ENCODE measurements at places on chromosomes 16 and 17.

DNA sequence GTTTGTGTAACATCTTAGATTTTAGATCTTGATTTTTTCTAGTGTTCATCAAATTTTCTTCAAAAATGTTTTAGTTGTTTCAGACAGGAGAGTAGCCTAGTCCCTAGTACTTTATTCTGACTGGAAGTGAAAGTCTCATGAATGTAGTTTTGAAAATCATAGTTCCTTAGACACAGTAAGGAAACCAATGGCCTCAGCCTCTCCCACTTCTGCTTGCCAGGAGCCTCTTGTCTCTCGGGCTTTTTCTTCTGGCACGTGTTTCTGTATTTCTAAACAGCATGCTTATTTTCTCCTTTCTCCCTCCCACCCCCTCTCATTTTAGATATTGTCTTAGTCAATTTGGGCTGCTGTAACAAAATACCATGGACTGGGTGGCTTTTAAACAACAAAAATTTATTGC is 9.8 kb downstream of the SLFN5 start:
- peak; percentile 24 for ATAC-seq

- ATAC-seq = peak; percentile 76
These were observed 21.9 kb downstream of the C1QTNF1 start for GRCh38 chr17:79045842-79046196.

DNA sequence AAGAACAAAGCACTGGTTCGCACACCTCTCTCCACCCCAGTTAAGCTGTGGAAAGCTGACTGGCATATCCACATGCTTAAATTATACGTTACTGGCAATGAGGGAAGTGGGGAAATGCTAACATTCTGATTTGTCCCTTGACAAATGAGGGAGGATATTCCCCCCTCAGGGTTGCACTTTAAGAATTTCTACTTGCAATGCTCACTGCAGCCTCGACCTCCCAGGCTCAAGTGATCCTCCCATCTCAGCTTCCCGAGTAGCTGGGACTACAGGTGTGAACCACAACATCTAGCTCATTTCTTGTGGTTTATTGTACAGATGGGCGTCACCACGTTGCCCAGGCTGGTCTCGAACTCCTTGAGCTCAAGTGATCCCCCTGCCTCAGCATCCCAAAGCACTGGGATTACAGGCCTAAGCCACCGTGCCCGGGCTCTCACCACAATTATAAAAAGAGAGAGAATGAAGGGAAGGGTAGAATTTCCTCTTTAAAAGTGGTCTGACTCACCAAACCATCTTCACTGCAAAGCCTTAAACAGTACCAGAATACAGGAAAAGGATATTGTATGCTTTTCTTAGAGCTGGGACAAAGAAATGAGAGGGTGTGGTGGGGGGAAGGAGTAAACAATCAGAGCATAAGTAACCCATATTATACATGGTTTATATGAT is 38.9 kb downstream of the KANSL1 start:
- no peak for ATAC-seq

DNA sequence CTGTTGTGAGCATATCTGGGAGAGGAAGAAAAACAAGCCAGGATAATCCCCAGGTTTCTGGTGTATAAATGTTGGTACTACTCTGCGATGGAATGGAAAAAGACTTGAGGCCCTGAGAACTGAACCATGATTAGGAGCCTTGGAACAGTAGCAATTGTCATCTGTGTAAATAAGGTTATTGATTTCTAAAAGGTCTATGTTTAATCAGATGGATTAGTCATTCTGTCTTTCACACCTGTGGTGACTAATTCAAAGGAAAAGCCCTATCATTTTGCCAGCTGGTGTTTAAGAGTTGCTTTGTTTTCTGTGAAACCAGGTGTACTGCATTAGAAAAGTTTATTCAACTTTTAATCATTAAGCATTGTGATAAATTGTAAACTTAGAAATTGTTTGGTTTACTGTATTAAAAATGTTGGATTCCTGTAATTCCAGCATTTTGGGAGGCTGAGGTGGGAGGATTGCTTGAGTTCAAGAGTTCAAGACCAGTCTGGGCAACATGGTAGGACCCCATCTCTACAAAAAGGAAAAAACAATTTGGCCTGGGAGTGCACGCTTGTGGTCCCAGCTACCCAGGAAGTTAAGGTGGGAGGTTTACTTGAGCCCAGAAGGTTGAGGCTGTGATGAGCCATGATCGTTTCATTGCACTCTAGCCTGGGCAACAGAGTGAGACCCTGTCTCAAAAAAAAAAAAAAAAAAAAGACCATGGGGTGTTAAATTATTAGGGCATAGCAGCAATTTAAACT is 29.0 kb upstream of the KPNB1 start:
- ATAC-seq = peak; percentile 90

GRCh38 chr17:29032857-29033197 is 10.1 kb upstream of the PIPOX start:
- ATAC-seq = no peak

- peak; percentile 33 for ATAC-seq
These were observed 632 bp downstream of the CYBC1 start for GRCh38 chr17:82449883-82450356.

GRCh38 chr16:69286941-69287713 is 24.0 kb upstream of the VPS4A start:
- ATAC-seq = no peak

- no peak for ATAC-seq
These were observed 169.0 kb upstream of the ZFHX3 start for GRCh38 chr16:73216932-73217331.

DNA sequence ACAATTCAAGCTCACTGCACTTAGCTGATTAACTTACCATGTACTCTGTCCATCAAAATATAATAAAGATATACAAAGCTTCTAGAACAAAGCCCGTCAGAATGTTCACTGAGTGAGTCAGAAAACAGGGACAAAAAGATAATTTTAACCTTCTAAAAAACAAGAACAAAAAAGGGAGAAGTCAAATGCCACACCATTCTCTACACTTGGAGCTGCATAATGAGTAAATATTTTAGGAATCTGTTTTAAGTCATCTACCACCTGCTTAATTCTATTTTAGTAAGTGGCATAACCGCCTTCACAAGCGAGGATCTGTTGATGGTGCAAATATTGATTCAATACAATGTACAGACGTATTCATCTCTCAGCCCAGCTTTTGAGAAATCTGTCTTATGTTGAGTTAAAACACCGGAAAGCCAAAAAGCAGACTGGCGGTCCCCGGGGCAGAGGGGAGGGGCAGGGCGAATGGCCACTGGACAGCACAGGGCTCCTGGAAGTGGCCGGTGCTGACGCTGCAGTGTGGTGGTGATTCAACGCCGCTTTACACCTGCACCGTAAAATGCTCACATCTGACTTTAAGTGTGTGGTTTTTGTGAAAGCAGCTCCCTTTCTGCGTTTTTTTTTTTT is 20.1 kb downstream of the RAB40B start:
- no peak for ATAC-seq

DNA sequence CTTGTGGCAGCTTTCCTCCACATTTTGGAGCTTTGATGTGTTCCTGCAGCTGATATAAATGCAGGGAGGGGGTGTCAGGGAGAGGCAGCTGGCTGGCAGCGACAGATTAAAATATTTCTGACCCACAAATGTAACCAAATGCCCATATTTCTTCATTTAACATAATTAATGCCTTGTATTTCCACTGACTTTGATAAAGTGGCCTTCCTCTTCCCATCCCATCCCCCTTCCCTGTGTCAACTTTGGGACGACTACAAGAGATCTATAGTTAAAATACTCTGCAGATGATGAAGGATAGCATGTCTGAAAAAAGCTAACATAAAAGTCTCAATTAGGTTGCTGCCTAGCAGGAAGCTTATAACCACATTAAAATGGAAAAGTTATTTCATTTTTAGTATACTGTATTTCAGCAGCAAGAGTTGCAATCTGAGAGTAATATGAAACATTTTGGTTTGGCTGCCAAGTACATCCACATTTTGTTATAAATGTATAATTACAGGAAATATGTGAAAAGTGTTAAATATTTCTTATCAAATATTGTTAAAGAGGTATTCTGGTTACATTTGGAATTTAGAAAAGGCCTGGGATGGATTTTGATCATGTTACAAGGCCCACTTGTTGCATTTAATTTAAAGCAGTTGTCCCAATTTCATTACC is 238.7 kb upstream of the TBX2 start:
- ATAC-seq = no peak

DNA sequence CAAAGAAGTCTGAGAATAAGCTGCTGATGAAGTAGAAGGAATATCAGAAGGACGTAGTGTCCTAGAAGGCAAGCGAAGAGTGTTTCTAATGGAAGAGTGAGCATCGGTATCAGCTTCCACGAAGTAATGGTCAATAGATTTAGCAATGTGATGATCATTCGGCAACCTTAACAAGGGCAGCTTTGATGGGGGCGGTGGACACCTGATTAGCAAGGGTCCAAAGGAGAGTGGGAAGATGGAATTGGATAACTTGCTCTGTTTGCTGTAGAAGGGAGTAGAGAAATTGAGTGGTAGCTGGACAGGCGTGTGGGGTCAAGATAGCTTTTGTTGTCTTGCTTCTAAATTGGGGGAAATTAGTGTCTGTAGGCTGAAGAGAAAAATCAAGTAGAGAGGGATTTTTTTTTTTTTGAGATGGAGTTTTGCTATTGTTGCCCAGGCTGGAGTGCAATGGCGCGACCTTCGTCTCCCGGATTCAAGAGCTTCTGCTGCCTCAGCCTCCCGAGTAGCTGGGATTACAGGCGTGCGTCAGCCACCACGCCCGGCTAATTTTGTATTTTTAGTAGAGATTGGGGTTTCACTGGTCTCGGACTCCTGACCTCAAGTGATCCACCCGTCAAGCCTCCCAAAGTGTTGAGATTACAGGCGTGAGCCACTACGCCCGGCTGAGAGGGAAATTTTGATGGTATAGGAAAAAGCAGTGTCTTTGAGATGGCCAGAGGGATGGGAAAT is 13.9 kb upstream of the HES7 start:
- no peak for ATAC-seq

DNA sequence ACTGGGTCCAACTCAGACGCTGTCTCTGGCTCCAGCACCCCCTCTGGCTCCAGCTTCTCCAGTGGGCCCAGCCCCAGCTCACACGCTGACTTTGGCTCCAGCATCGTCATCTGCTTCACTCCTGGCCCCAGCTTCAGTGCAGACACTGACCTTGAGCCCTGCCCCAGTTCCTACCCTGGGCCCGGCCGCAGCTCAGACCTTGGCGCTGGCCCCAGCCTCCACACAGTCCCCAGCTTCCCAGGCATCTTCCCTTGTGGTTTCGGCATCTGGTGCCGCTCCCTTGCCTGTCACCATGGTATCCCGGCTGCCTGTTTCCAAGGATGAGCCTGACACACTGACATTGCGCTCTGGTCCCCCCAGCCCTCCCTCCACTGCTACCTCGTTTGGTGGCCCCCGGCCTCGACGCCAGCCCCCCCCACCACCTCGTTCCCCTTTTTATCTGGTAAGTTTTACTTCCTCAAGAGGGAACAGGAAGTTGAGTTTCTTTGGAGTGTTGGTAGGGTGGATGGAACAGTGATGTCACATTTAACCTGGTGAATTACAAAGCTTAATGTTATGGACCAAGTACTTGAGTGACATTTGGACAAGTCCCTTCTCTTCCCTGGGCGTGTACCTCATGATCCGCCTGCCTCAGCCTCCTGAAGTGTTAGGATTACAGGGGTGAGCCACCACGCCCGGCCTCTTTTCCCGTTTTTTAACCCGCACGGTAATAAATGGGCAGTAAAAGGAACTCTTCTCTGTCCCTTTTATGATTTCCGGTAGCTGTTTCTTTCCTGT is 23.4 kb upstream of the PHKG2 start:
- ATAC-seq = no peak

- no peak for ATAC-seq
These were observed 70.1 kb upstream of the HAS3 start for GRCh38 chr16:69035375-69035774.

- no peak for ATAC-seq
These were observed 16.1 kb downstream of the AMFR start for GRCh38 chr16:56409195-56409594.

DNA sequence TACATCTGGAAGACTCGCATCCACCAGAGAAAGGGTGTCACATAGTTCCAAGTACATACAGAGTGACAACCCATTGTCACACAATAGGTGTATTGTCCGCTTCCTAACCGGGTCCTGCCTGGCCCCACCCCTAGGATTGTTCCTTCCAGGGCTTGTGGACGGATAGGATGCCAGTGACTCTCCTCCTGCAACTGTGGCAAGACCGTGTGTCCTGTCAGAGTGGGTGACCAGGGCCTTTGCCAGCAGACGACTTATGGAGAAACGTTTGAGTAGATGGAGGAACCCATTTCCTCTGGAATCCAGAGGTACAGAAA is 258.4 kb downstream of the CPPED1 start:
- ATAC-seq = no peak

- ATAC-seq = no peak
These were observed 48.4 kb upstream of the CRYM start for GRCh38 chr16:21326459-21326858.

DNA sequence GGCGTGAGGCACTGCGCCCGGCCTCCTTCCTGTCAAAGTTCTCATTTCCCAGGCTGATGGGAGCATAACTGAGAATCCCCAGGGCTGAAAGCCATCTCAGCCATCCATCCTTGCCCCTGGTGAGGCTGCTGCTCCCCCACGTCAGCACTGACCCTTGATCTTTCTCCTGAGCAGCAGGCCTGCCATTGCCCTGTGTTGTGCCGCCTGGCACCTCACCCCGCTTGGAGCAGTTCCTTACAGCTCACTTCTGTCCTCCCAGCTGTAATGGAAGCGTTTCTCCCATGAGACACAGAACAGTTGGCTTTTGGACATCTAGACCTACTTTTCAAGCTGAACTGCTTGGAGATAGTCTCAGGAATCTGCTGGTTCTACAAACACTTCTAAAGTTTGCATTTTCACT is 51.5 kb downstream of the OR1D5 start:
- ATAC-seq = no peak

DNA sequence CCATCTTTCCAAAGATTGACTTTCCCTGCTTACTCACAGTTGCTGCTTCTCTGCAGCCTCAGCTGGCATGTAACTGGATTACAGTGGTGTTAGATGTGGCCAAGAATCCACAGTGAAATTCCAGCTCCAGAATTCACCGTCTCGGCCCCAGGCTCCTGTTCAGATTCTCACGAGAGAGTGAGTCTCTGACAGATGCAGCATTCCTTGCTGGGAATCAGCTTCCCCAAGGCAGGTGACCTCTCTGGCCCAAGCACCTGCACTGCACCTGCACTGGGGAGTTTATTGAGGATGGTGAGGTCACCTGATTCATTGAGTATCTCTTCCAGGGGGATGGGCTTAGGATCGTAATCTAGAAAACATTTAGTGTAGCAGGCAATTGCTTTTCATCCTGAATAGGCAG is 600.5 kb upstream of the RBFOX1 start:
- ATAC-seq = no peak

DNA sequence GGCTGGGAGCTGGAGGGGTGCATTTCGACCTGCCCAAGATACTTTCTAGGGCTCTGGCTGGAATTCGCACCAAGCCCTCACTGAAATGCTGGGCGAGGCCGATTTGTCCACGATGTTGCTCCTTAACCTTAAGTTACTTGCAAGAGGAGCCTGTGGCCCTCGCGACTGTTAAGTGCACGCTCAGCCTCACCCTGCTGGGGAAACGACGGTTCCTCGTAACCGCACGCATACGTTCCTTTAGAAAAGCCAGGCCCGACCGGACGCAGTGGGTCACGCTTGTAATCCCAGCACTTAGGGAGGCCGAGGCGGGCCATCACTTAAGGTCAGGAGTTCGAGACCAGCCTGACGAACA is 607 bp upstream of the NCOR1 start:
- no peak for ATAC-seq

Data from activated CD4-positive, CD25-positive, alpha-beta regulatory T cell treated with anti-CD3 and anti-CD28 coated beads, Interleukin-2, amount 50 U/mL, for 24 hours (primary cell).